Fibroblast of skin of left biceps (primary cell): ENCODE measurements at places on chromosomes 12 and 14.

GRCh38 chr12:50786498-50787231, 22.8 kb downstream of the ATF1 start:
- DNase-seq: peak; percentile 51

DNA sequence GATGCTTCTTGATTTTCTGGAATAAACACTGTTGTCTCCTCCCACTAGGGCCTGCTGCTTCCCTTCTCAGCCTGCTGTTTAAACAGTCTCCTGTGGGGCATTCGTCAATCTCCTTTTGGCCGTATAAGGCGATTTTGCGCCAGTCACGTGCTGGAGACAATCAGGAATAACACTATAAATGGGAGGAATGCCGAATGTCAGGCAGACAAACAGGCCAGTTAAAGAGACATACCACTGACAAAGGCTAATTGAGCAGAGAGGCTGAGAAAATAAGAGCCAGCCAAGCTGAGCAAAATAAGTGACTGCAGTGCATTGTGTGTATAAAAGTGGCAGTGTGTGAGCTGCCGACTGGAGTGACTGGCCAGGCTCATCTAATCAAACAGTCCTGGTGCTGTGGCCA, 23.3 kb downstream of the DMAC2L start:
- DNase-seq: no peak

- DNase-seq: no peak
Observed at GRCh38 chr12:103100257-103100831, 142.9 kb downstream of the ASCL1 start.

DNA sequence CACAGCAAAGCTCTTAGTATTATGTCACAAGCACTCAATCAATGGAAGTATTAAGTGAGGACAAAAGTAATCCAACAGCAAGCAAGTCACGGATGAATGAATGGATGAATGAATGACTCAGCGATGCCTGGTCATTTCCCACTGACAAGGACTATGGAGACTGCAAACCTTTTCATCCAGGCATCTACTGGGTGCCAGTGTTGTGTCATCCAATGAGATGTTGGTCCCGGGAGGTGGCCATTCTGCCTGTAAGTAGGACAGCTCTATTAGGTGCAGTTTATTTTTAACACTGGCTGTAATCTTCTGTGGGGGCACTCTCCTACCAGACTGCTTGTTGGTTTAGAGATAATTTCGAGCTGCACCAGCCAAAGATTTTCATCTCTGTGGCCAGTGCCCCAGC, 39.4 kb downstream of the STAB2 start:
- no peak for DNase-seq

GRCh38 chr12:56688846-56689109, 694 bp upstream of the PTGES3 start:
- no peak for DNase-seq

DNA sequence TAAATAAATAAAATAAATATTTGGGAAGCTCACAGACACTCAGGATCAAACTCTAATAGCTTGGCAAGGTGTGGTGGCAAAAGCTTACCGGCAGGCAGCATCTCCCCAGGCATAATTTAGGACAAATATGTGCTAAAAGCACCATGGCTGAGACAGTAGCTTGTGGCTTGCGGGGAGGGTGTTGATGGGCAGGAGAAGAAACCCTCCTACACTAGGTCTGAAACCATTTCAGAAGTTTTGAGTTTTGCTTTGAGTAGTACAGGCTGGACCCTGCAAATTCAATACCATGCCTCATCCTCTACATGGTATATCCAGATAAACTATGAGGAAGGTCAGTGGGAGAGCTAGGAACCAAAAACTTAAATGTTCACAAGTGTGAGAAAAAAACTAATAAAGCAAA, 33.1 kb downstream of the MAP3K9 start:
- no peak for DNase-seq

GRCh38 chr14:58812050-58812910, 174.5 kb downstream of the DACT1 start:
- no peak for DNase-seq

GRCh38 chr12:20305470-20305869, 62.9 kb upstream of the PDE3A start:
- no peak for DNase-seq

DNA sequence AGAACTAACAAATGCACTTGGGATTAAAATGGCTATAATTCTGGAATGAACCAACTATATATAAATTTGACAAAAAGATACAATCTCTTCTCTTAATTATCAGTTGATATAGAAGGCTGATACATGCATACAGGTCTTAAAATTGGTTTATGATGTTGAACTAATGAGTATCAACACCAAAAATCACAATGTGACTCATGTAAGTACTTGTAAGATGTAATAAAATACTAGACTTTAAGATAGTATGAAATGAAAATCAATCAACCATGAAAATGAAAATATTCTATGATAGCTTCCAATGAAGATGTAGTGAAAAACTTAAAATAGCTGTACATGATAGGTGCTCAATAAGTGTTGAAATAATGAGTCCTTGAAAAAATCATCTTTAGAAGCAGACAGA, 116.6 kb upstream of the SOX5 start:
- DNase-seq: no peak

GRCh38 chr14:51121096-51121495, 26.2 kb upstream of the TRIM9 start:
- DNase-seq: no peak

GRCh38 chr14:100306998-100307765, 938 bp upstream of the SLC25A29 start:
- no peak for DNase-seq

DNA sequence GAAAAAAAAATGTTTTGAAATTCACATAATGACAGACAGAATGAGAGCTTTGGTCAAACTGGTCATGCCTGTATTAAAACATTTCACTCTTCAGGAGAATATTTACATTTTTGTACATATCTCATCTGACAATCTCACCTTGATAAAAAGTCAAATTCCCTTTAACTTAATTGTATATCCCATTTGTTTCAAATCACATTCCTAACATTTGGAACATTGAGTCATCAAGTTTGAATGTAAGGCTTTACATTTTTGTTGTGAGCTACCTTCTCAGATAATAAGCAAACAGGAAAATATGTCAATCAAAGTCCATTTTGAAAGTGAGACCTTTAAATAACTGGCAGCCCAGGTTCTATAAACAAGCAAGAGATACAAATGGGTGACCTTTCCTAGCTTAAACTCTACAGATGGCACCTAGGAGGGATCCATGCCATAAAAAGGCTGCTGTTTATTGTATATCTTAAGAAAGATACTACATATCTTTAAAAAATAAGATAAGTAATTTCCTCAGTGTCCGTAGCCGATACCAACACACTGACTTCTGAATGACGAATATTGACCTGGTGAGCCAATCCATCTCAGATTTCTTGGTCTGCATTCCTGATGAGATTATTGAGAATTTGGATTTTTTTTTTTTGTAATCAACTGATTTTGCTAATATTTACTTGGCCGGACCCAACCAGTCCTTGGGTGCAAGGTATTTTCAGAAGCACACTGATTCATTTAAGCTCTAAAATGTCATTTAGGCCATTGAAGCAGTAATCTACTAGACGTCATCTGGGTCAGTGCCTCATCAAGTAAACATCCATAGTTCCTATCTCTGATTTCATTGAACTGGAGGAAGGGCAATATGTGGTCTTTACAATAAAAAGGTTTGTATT, 259.6 kb downstream of the BTG1 start:
- no peak for DNase-seq

DNA sequence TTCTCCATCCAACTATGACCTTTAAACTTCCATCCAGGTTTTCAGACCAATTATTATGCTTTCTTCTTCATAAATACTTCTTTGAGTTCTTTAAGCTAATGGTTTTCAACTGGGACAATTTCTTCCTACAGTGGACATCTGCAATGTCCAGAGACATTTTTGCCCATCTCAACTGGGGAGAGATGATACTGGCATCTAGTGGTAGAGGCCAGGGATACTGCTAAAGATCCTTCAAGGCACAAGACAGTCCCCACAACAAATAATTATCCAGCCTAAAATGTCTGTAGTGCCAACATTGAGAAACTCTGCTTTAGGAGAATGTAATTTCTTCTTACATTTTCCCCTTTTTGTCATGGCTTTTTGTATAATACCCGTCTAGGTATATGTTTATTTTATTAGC, 10.6 kb downstream of the TRHDE start:
- no peak for DNase-seq

DNA sequence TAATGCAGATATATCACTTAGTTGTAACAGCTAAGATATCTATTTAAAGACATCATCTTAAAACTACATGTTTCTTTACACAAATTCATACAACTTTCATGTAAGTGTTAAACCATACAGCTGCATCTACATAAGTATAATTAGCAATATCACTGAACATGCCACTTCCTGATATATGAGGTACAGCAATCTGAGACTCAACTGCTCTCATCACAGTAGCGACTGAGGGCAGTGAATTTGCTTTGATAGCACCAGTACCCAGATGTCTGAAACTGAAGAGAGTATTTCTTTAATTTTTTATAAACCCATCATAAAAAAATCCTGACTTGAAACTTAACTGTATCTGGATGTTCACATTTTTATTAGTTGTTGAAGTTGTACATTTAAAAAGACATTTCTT, 34.7 kb upstream of the NUAK1 start:
- no peak for DNase-seq

- no peak for DNase-seq
Observed at GRCh38 chr12:31588976-31589375, 2.0 kb downstream of the DENND5B start.

DNA sequence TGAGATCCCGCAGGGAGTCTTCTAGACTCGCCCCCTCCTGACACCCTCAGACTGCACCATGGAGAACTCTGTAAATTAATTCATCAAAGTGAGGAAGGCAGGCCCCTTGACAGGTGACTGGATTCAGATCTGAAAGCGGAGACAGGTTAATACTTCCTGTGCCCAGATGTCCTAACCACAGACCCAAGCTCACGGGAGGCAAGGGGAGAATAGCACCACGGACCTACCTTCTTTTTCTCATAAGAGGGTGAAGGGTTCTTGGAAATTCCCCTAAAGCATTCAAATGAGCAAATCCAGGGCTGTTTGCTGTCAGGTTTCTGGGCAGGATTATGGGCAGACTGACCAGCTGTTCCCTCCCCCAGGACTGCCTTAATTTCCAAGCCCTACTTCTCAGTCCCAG, 170.0 kb downstream of the ZFP36L1 start:
- no peak for DNase-seq

- no peak for DNase-seq
Observed at GRCh38 chr14:46734286-46734685, 82.7 kb upstream of the RPL10L start.

GRCh38 chr14:34770901-34771300, 56.5 kb upstream of the CFL2 start:
- DNase-seq: no peak

GRCh38 chr12:131151558-131152345, 198.0 kb downstream of the ADGRD1 start:
- no peak for DNase-seq

GRCh38 chr12:2332236-2332635, 279.4 kb downstream of the CACNA1C start:
- peak; percentile 35 for DNase-seq

- DNase-seq: no peak
Observed at GRCh38 chr12:54917001-54917488, 62.7 kb downstream of the MUCL1 start.

- no peak for DNase-seq
Observed at GRCh38 chr12:110354172-110354780, 49.2 kb downstream of the ANAPC7 start.

DNA sequence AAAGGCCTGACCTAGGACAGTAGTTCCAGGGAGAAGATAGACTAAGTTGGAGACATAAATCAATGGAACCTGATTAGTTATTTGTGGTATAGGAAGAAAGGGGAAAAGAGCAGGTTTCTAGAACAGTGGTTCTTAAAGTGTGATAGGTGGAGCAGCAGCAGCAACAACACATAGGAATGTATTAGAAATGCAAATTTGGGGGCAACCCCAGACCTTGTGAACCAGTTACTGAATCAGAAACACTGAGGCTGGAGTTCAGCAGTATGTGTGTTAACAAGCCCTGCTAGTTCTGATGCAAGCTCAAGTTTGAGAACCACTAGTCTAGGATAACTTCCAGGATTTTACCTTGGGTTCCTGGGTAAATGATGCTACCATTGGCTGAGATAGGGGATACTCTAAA, 308.7 kb downstream of the EMP1 start:
- DNase-seq: no peak

GRCh38 chr14:32720927-32721326, 217.8 kb upstream of the NPAS3 start:
- DNase-seq: peak; percentile 71

GRCh38 chr14:50095895-50096294, 20.5 kb downstream of the VCPKMT start:
- DNase-seq: no peak

DNA sequence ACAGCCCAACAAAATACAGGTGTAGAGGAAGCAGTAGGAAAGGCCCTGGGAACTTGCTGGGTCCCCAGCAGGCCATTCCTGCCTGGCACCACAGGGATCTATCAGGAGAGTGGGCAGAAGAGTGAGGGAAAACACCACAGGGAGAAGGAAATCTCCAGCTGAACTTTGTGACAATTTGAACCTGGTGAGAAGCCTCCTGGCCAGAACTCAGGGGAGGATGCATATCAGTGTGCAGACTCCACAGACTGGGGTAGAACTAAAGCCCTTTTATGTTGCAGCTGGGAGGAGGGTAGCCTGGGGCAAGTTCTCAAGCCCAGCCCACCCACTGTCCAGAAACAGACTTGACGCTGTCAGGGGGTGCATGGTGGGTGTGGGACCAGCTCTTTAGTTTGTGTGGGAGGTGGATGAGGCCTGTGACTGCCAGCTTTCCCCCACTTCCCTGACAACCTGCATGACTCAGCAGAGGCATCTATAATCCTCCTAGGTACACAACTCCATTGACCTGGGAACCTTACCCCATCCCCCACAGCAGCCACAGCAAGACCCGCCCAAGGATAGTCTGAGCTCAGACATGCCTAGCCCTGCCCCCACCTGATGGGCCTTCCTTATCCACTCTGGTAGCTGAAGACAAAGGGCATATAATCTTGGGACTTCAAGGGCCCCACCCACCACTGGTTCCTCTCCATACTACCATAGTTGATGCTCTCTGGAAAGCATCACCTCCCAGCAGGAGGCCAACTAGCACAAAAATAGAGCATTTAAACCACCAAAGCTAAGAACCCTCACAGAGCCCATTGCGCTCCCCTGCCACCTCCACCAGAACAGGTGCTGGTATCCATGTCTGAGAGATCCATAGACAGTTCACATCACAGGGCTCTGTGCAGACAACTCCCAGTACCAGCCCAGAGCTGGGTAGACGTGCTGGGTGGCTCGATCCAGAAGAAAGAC, 28.9 kb downstream of the PNN start:
- DNase-seq: no peak

- no peak for DNase-seq
Observed at GRCh38 chr14:33855672-33856071, 95.2 kb downstream of the EGLN3 start.

GRCh38 chr14:87896393-87897380, 96.3 kb downstream of the GALC start:
- DNase-seq: peak; percentile 41

GRCh38 chr14:36268121-36268520, 52.3 kb downstream of the MBIP start:
- DNase-seq: no peak
